ENCODE measurements at places on chromosomes 12 and 14.

GRCh38 chr14:90839024-90839888 lies 23.0 kb upstream of the TTC7B start:
- no peak overlapping the region for H3K4me3 ChIP-seq
- no peaks in the 10 kb centered on the region for H3K36me3 ChIP-seq
- H3K4me1 ChIP-seq: no peaks in the 10 kb centered on the region
- no peak for DNase-seq
- no peaks in the 10 kb centered on the region for H3K27me3 ChIP-seq

- H3K27ac ChIP-seq: no peak overlapping the region
- no peaks in the 10 kb centered on the region for H3K36me3 ChIP-seq
- H3K4me3 ChIP-seq: no peak overlapping the region
- H3K4me1 ChIP-seq: no peaks in the 10 kb centered on the region
Measured at GRCh38 chr14:21343035-21343794, 40.6 kb downstream of the SUPT16H start.

DNA sequence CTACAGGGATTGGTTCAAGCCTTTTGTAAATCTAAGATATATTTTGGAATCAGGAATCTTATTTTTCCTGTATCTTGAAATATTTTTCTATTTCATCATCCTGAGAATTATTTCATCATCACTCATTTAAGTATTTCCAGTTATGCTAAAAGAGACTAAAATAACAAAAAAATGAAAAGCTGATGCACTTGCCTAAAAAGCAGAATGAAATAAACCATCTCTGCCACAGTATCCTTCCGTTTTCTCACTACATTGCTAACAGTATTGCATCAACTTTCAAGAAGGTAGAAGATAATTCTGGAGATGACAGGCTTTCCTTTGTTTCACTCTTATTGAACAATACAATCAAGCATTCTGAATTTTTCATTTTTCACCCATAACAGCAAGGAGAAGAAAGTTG lies 31.1 kb upstream of the EIF5 start:
- no peaks in the 10 kb centered on the region for H3K4me1 ChIP-seq
- no peaks in the 10 kb centered on the region for H3K36me3 ChIP-seq
- no peak overlapping the region for H3K27ac ChIP-seq
- H3K4me3 ChIP-seq: no peak overlapping the region
- H3K27me3 ChIP-seq: no peaks in the 10 kb centered on the region

DNA sequence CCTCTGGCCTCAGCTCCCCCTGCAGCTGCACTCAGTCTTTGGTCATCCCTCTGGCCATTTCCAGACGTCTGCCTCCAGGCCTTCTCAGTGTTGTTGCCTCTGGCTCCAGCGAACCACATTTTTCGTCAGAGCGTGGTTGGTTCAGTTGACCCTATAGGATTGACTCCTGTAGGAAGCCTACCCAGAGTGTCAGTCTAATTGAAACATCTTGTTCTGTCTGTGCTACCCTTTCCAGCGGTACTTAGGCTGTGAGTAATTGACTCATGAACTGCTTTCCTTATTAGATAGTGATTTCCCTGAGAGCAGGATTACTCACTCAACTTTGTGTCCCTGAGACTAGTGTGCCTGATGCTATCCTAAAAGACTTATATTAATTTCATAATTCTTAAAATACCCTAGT lies 373.2 kb downstream of the ATP23 start:
- no peak overlapping the region for H3K27ac ChIP-seq
- H3K4me1 ChIP-seq: peaks cover 8% of the 10 kb centered on the region
- no peaks in the 10 kb centered on the region for H3K36me3 ChIP-seq
- no peak for DNase-seq
- H3K27me3 ChIP-seq: no peaks in the 10 kb centered on the region

GRCh38 chr14:62062645-62063044 lies 300.4 kb downstream of the SNAPC1 start:
- H3K27ac ChIP-seq: no peak overlapping the region
- H3K4me3 ChIP-seq: no peak overlapping the region
- H3K27me3 ChIP-seq: no peaks in the 10 kb centered on the region
- no peaks in the 10 kb centered on the region for H3K4me1 ChIP-seq
- no peaks in the 10 kb centered on the region for H3K36me3 ChIP-seq
- DNase-seq: no peak
